Purkinje cell (primary cell): ENCODE measurements at places on chromosomes 16 and 17. TPM values are rescaled to one million over a fixed set of nuclear protein-coding genes. Genes with fewer than 3 reads are reported as not detected.

CCL17 gene
- not detected in 2 replicates for polyA plus RNA-seq

TUBB3 gene
- 77.9 and 96.8 TPM in 2 replicates for polyA plus RNA-seq

MPRIP gene
- 314 and 381 TPM in 2 replicates for polyA plus RNA-seq

KREMEN2 gene
- polyA plus RNA-seq = not detected in 2 replicates

PIGS gene
- polyA plus RNA-seq = 60.9 and 88.9 TPM in 2 replicates

RGS11 gene
- polyA plus RNA-seq = 2.8 and 2.9 TPM in 2 replicates

NKIRAS2 gene
- 0.69 and 1.6 TPM in 2 replicates for polyA plus RNA-seq

CYBA gene
- 0.73 TPM in 1 of 2 replicates, not detected in the other for polyA plus RNA-seq

P2RX5 gene
- polyA plus RNA-seq = 36.8 and 43.3 TPM in 2 replicates

ADORA2B gene
- 3.2 and 5.3 TPM in 2 replicates for polyA plus RNA-seq

CALB2 gene
- 2.9 and 5.8 TPM in 2 replicates for polyA plus RNA-seq

SEPTIN1 gene
- polyA plus RNA-seq = not detected in 2 replicates

C17orf67 gene
- 1.1 TPM in 1 of 2 replicates, not detected in the other for polyA plus RNA-seq

PLA2G10 gene
- polyA plus RNA-seq = 0.73 and 1.2 TPM in 2 replicates

IGF2BP1 gene
- polyA plus RNA-seq = not detected in 2 replicates

DHX40 gene
- 17.0 and 18.0 TPM in 2 replicates for polyA plus RNA-seq

ZC3H7A gene
- 64.2 and 89.5 TPM in 2 replicates for polyA plus RNA-seq

PKMYT1 gene
- polyA plus RNA-seq = 3.1 and 3.4 TPM in 2 replicates

NPIPA7 gene
- polyA plus RNA-seq = 5.9 and 11.0 TPM in 2 replicates

RHBDF2 gene
- not detected in 2 replicates for polyA plus RNA-seq

C17orf107 gene
- 0.75 TPM in 1 of 2 replicates, not detected in the other for polyA plus RNA-seq

SLFN13 gene
- polyA plus RNA-seq = not detected in 2 replicates
